ENCODE measurements at places on chromosomes 3 and 15. TPM values are rescaled to one million over a fixed set of nuclear protein-coding genes. Genes with fewer than 3 reads are reported as not detected.
A peak's percentile ranks its signal among the peaks of the same experiment; 100 is the strongest.

DNA sequence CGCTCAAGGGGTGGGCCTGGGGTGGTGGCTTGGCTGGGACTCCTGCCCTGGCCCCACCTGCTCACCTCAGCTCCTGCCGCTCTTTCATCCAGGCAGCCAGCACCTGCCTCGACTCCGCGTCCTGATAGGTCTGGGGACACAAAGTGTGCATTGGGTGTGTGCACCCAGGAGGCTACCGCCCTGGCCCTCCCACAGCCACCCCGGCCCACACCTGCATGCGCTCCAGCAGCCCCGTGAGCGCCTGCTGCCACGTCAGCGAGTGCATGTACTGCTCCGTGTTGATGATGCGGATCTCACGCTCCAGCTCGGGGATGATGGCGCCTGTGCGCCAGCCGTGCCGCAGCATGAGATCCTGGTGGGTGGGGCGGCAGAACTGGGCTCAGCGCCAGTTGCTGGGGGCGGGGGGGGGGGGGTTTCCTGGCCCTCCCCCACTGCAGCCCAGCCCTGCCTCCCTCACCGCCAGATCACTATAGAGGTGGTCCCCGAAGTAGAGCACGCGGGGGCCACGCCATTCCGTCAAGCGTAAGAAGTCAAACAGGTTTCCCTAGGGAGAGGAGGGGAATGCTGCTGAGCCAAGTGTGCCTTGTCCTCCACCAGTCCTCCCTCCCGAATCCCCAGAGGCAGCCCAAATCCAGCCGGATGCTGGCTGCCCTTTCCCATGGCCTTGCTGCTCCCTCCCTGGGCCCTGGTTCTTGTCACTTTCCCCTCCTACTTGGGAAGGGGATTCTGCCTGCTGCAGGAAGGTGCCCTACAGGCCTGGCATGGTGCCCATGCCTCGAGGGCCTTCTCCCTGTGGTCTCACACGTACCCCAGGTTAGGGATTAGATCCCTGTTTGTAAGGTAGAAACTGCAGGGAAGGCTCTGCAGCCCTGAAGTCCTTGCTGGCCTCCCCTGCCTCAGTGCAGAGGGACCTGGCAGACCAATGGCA, 8.6 kb downstream of the NT5DC2 start:
- no peak overlapping the region for H3K4me3 ChIP-seq
- H3K4me1 ChIP-seq = no peaks in the 10 kb centered on the region
- H3K27me3 ChIP-seq = no peaks in the 10 kb centered on the region
- H3K27ac ChIP-seq = peak overlapping the region; percentile 74
- no peak for DNase-seq
- H3K36me3 ChIP-seq = peaks cover 45% of the 10 kb centered on the region

DNA sequence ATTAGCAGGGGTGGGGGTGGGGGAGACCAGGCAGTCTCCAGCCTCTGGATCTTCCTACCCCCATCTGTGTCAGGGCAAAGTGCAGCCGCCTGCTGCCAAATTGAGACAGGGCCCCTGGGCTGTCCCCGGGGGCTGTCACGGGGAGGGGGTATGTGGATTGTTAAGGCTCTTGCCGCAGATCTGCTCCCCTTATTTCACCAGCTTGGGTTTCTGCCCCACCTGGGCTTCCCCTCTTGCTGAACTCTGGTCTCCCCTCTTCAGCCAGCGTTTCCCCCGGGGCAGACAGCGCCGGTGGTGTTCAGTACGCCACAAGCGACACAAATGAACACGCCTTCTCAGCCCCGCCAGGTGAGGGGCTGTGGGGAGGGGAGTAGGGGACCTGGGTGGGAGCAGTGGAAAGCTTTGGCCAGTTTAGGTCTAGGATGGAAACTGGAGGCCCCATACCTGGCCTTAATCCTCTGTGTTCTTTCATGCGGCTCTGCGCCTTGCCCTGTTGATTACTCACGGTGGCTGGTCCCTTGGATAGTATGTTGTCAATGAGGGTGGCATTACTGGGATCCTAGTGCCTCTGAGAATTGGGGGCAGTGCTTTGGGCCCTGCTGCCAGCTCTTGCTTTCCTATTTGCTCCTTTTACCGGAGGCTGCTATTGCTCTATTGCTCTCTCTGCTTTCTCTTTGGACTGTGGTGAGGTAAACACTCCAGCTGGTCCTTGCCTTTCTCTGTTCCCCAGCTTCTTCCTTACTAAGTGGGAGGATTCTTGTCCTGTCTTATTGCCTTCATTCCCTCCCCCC, 1.7 kb downstream of the EIF4G1 start:
- peak overlapping the region; percentile 76 for H3K4me3 ChIP-seq
- H3K27ac ChIP-seq = peak overlapping the region; percentile 96
- H3K4me1 ChIP-seq = peaks cover 61% of the 10 kb centered on the region
- DNase-seq = no peak

GRCh38 chr15:31202953-31203352, 101.4 kb upstream of the TRPM1 start:
- DNase-seq = no peak
- H3K4me1 ChIP-seq = no peaks in the 10 kb centered on the region
- H3K27ac ChIP-seq = no peak overlapping the region
- H3K36me3 ChIP-seq = no peaks in the 10 kb centered on the region
- H3K27me3 ChIP-seq = no peaks in the 10 kb centered on the region

- peak overlapping the region; percentile 50 for H3K27ac ChIP-seq
- no peaks in the 10 kb centered on the region for H3K27me3 ChIP-seq
- no peak for DNase-seq
- H3K4me3 ChIP-seq = no peak overlapping the region
Observed at GRCh38 chr3:42872718-42873117, 3.0 kb downstream of the CYP8B1 start.

DNA sequence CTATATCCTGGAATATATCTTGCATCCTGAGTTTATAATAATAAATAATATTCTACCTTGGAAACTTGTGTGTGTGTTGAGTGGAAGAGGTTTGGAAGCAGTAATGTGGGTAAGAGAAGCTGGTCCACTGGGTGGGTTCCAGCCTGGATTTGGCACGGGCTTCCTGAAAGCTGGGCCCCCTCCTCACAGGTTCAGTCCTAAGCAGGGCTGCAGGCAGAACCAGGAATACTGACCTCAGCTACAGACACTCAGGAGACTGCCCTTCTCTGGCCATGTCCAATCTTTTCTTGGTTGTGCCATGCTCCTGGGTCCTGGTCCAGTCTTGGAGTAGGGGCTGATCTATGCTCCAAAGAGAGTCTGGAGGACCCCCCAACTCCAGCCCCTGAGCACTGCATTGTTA, 4.5 kb downstream of the MYD88 start:
- H3K4me3 ChIP-seq = no peak overlapping the region
- no peaks in the 10 kb centered on the region for H3K27me3 ChIP-seq
- peaks cover 12% of the 10 kb centered on the region for H3K36me3 ChIP-seq
- no peak overlapping the region for H3K27ac ChIP-seq

GRCh38 chr3:194112120-194113106, 23.5 kb upstream of the HES1 start:
- H3K4me1 ChIP-seq = no peaks in the 10 kb centered on the region
- H3K4me3 ChIP-seq = no peak overlapping the region
- no peaks in the 10 kb centered on the region for H3K27me3 ChIP-seq
- no peak for DNase-seq
- H3K27ac ChIP-seq = no peak overlapping the region
- H3K36me3 ChIP-seq = no peaks in the 10 kb centered on the region

DNA sequence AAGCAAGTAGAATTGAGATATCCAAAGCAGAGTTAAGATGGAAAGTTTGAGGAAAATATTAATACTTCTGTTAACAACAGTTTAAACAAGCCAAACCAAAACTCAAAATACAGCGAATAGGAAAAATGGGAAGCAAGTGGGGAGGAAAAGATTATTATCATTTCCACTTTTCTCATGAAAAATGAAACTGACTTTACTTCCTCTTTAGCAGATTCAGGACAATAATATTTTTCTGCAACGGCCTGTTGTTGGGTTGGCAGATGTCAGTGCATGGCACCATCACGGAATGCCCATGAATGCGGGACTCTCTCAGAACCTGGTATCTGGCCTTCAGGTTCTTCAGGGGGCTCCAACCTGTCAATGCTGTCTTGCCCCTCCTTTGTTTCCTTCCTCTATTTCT, 11.1 kb downstream of the ANKUB1 start:
- no peak overlapping the region for H3K27ac ChIP-seq
- H3K27me3 ChIP-seq = no peaks in the 10 kb centered on the region
- no peak for DNase-seq
- H3K4me3 ChIP-seq = no peak overlapping the region
- no peaks in the 10 kb centered on the region for H3K4me1 ChIP-seq

GRCh38 chr3:81301230-81301629, 460.2 kb downstream of the GBE1 start:
- H3K4me3 ChIP-seq = no peak overlapping the region
- no peak overlapping the region for H3K27ac ChIP-seq
- H3K27me3 ChIP-seq = no peaks in the 10 kb centered on the region

DNA sequence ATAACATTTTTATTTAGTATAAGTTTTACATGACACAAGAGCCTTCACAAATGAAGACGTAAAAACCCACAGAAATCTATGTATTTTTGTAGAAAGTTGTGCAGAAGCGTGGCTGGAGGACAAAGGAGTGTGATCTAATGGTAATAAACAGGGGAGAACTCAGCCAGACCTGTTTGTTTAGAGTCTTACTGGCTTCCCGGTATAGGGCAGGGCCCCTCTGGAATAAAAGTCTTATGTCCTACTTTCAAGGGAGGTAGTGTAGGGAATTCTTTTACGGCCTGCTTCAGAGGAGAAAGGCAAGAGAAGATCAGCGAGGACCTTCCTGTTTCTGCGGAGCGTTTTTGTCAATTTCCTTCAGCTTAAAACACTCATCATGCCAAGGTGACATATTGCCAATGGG, 103.6 kb downstream of the TGFBR2 start:
- no peaks in the 10 kb centered on the region for H3K36me3 ChIP-seq
- no peak overlapping the region for H3K27ac ChIP-seq
- no peak overlapping the region for H3K4me3 ChIP-seq
- no peaks in the 10 kb centered on the region for H3K4me1 ChIP-seq
- no peak for DNase-seq

DNA sequence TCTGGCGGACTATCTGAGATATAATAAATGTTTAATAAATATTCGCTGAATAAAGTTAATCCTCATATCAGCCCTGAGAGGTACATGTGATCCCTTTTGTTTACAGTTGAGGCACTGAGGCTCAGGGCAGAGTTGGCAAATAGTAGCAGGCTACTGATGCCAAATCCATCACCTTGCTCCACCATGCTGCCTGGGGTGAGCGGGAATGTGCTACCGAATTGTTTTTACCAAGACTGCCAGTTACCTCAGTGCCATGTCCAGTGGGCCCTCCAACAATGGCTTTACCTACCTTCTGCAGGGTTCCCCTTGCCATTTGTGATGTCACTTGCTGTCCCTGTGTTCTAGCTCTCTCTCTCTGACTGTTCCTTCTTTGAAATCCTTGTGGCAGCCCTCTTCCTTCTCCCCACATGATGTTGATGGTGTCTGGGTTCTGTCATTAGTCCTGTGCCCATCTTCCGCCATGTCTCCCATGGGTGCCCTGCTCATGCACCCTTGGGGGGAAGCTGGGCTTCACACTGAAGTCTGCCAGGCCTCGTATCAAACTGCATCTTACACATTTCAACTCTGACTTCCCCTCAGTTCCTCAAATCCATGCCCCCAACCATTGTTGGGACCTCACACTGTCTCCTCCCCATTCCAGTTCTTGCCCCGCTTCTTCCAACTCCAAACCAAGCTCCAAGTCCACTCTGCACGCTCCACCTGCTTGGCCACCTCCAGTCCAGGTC, 35.4 kb downstream of the SLCO2A1 start:
- no peak overlapping the region for H3K4me3 ChIP-seq
- H3K27ac ChIP-seq = no peak overlapping the region
- H3K36me3 ChIP-seq = no peaks in the 10 kb centered on the region
- DNase-seq = peak; percentile 47

GRCh38 chr15:75031848-75032247, 8.5 kb downstream of the PPCDC start:
- H3K4me3 ChIP-seq = no peak overlapping the region
- peaks cover 38% of the 10 kb centered on the region for H3K4me1 ChIP-seq
- H3K36me3 ChIP-seq = no peaks in the 10 kb centered on the region
- H3K27me3 ChIP-seq = no peaks in the 10 kb centered on the region

DNA sequence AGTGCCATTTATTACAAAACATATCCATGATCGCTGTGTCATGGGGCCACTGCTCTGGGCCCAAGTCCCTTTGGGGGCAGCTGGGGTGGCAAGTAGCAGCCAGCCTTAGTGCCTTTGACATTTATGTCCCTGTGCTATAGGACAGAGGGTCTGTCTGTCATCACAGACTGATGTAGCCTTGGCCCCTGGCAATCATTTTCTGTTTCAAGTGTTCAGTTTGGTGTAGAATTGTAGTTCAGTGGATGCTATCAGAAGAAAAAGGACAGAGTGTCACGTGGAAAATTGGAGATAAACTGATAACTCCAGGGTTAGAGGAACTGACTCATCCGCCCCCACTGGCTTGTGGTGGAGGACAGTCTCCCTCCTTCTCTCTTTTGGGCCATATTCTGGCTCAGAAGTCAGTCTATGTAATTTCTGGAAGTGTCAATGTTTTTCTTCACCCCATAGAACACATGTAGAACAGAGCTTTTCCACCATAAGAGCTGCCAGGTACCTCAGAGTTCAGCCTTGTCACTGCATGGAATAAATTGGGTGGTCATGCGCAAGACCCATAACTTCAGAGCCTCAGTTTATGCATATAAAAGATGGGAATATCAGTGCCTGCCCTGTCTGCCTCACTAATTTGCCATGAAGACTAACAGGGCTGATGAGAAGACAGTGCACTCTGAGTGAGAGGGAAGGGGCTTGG, 4.5 kb upstream of the MRPS22 start:
- no peaks in the 10 kb centered on the region for H3K27me3 ChIP-seq
- H3K36me3 ChIP-seq = no peaks in the 10 kb centered on the region
- no peak overlapping the region for H3K27ac ChIP-seq
- no peak for DNase-seq

DNA sequence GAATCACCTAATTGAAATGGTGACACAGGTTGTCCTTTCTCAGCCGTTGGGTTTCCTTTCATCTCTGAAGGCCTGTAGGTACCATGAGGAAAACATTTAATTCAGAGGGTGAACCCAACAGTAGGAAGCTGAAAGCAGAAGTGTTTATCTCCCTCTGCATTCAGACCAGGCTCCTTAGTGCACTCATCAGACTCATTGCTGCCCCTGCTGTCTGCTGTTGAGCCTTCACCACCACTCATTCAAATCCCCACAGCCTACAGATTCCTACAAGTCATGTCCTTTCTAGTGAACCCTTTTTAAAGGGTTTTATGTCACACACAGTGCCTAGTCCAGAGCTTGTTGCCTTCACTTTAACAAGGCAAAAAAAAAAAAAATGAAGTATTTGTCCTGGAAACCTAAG, 13.4 kb downstream of the WDR48 start:
- H3K4me3 ChIP-seq = no peak overlapping the region
- H3K36me3 ChIP-seq = peaks cover 40% of the 10 kb centered on the region
- no peak overlapping the region for H3K27ac ChIP-seq
- no peaks in the 10 kb centered on the region for H3K27me3 ChIP-seq
- no peaks in the 10 kb centered on the region for H3K4me1 ChIP-seq
- DNase-seq = no peak

GRCh38 chr3:42701371-42702065, 1.1 kb downstream of the HHATL start:
- H3K4me1 ChIP-seq = peaks cover 66% of the 10 kb centered on the region
- peaks cover 17% of the 10 kb centered on the region for H3K36me3 ChIP-seq
- no peaks in the 10 kb centered on the region for H3K27me3 ChIP-seq
- DNase-seq = peak; percentile 68

- H3K36me3 ChIP-seq = no peaks in the 10 kb centered on the region
- no peak for DNase-seq
- H3K27me3 ChIP-seq = no peaks in the 10 kb centered on the region
- no peak overlapping the region for H3K4me3 ChIP-seq
- H3K4me1 ChIP-seq = no peaks in the 10 kb centered on the region
- no peak overlapping the region for H3K27ac ChIP-seq
Observed at GRCh38 chr3:139764936-139765335, 87.2 kb upstream of the NMNAT3 start.

Gene WDR76
- 1.7 TPM for total RNA-seq

Gene SLC28A1
- 0.12 TPM for total RNA-seq

Gene STRA6
- 0.22 TPM for total RNA-seq

Gene CEP97
- 7.0 TPM for total RNA-seq

Gene MNS1
- 0.51 TPM for total RNA-seq

Gene P2RY13
- total RNA-seq = 0.41 TPM

Gene COL8A1
- total RNA-seq = 53.8 TPM
